Activated CD8-positive, alpha-beta memory T cell treated with anti-CD3 and anti-CD28 coated beads, Interleukin-2, amount 50 U/mL, for 4 hours (primary cell): ENCODE measurements at places on chromosomes 4 and X.

DNA sequence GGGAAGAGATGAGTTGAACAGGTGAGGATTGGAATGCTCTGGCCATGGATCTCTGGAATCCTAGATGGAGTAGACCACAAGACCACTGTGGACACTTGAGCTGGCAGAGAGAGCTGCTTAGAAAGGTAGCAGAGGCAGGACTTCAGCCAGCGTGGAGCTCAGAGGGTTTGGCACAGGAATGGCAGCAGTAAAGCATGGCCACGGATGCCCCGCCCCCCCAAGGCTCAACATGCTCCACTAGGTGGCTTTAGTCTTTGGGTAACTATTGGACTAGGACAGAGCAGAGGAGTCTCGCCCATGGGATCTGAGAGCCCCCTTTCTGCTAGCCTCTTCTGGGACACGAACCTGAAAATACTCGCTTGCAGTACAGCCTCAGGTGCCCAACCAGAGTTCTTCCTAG lies 150.1 kb upstream of the NEIL3 start:
- DNase-seq = no peak

GRCh38 chr4:100609810-100610209 lies 92.0 kb upstream of the EMCN start:
- no peak for DNase-seq

GRCh38 chrX:96824166-96824565 lies 59.5 kb upstream of the RPA4 start:
- no peak for DNase-seq

- DNase-seq = no peak
These were observed 4.8 kb downstream of the SOWAHD start for GRCh38 chrX:119763181-119763580.

DNA sequence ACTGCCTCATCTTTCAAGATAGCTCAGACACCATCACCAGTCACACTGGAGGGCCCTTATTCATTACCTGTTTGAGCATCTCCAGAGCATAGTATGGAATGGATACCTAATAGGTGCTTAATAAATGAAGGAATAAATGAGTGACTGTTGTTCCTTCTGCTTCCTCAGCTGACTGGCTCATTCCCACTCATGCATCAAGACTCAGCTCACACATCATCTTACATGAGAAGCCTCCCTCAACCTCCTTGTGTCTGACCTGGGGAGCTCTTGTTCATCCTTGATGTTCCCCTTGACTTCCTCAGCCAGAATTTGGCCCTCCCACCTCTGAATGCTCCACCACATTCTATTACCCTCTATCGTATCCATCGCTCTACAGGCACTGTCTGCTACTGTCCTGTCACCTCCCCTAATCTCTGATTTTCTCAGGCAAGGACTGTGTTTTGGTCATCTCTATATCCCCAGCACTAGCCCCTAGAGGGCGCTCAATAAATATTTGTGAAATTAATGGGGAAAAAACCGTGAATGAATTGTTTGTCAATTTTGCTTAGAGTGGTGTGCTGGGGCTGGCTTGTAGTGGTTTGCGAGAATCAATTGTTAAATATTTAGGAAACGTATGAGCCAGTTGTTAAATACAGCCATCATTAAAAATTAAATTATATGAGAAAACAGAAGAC lies 88.3 kb downstream of the NHSL2 start:
- DNase-seq = peak; percentile 44

DNA sequence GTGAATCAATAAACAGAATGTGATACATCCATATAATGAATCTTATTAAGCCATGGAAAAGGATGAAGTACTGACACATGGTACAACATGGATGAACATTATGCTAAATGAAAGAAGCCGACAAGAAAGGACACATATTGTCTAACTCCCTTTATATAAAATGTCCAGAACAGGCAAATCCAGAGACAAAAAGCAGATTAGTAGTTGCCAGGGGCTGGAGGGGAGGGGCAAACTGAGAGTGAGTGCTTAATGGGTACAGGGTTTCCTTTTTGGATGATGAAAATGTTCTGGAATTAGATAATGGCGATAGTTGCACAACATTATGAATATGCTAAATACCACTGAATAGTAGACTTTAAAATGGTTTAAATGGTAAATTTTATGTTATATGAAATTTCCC lies 17.4 kb downstream of the ADGRG4 start:
- no peak for DNase-seq

GRCh38 chrX:78831523-78831922 lies 84.0 kb downstream of the LPAR4 start:
- DNase-seq = no peak

DNA sequence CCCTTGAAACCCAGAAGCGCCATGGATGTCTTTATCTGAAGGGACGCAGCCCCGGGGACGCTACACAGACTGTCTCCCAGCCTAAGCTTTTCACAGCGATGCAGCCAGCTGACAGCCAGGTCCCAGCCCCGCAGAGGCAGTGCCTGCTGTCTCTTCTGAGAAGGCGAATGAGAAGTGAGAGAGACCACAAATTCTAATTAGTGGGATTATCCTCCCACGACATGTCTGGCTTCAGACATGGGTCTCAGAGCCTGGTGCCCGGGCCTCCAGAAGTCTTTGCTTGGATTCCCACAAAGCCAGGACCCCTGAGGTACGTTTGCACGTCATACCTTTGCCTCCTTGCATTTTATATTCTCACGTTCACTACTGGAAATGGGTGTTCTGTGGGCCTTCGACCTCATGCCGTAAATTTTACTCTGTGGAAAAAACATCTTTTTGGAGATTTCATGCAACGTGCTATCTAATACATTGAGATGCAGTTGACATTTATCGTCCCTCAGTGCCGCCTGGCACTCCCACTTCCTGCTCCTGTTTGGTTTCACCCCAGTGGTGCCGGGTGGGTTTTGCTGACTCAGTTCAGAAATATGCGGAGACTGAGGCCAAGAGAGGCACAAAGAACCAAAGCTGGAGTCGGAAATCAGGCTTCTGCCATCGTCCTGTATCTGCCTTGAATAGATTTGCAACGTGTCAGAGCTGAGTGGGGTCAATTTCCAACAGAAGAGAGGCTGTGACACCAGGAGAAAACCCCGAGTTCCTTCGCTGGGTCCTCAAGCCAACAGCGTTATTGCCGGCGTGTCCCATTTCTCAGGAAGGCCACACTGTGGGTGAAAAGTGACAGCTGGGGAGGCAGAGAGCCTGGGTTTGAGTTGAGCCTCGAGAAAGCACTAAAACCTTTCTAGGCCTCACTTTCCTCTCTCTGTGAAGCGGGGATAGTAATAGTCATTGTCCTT lies 114.4 kb downstream of the STK32B start:
- no peak for DNase-seq

GRCh38 chr4:16669036-16669435 lies 229.4 kb downstream of the LDB2 start:
- DNase-seq = no peak

DNA sequence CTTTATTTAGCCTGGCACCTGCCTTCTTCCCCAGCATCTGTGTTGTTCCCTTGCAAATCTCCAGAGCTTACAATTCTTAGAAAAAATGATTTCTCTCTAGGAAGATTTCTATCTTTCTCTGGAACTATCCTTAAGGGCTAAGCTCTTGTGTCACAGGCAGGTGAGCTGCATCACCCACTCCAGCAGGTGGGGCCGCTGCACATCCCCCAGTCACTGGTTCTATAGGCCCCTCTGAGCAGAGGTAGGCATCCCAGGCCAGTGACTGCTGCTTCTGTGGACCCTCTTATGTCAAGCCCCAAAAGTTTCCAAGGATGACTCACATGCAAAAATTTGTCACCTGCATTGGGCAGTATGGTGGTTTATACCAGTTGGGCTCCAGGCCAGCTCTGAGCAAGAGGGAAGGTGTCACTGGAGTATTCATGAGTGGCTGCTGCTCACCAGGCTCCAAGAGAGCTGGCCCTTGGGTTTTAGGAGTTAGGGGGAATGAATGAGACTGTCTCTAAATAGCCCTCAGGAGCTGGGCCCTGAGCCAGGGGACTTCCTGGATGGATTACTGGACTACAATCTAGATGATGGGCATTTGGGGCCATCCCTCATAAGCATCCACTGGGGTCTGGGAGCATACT lies 208.1 kb upstream of the EOLA2 start:
- DNase-seq = no peak

DNA sequence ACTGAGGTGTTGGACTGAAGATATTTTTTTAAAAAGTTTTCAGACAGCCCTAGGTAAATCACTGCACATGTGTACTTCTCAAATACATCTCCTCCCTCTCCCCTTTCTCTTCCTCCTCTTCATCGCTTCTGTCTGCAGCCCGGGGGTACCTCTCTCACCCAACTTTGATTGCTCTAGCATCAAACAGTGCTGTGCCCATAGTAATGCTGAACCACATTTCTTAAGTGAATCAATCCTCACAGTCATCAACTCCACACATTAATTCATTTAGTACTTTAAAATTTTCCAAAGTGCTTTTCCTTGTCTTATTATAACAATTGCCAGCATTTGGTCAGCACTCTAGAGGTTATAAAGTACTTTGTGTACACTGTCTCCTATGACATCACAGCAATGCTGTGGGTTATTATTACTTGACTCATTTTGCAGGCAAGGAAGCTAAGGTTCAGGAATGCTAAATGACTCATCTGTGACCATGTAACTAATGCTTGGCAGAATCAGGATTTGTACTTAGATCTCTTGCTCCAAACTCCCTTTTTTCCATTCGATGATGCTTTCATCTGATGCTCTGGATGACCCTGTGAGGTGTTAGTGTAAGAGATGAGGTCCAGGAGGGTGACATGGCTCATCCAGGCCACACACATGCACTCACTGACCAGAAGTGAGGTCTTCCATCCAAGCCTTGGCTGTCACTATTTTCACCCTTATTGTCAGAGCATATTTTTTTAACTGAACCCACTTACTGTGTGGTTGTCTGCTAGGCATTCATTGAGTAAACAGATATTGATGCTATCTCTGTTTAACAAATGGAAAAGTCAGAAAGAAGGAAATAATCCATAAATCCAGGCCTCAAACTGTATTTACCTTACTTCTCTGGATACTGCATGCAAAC lies 58.8 kb downstream of the RHOH start:
- no peak for DNase-seq

DNA sequence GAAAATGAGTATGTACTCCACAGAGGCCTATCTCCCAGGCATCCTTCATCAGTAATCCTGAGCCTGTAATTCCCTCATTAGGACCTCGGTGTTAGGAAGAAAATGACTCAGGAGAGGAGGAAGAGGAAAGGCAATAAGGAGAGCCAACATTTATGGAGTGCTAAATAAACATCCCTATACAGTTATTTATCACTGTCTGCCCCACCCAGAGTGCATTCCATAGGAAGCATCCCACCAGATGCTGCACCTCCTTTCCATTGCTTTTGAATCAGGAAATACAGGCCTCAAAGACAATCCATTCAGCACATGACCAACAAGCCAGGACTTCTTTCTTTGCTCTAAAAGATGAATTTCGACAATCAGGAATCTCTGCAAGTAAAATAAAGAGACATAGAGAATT lies 47.6 kb downstream of the USP38 start:
- no peak for DNase-seq

DNA sequence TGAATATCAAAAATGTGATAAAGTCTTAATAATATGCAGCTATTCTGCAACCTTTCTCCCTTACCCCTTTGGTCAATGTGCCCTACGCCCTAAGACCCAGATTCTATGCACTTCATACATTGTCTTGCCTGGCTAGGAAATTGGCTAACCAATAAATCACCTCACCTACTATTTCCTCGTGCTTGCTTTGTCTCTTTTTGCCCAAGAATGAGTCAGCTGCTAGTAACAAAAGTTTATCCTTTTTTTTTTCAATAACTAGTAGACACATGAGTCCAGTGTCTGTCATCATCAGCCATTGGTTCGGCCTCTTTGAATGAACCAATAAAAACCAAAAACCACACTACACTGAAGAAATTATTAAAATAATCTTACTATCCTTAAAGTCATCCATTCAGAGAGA lies 387.1 kb downstream of the PPP3CA start:
- no peak for DNase-seq

DNA sequence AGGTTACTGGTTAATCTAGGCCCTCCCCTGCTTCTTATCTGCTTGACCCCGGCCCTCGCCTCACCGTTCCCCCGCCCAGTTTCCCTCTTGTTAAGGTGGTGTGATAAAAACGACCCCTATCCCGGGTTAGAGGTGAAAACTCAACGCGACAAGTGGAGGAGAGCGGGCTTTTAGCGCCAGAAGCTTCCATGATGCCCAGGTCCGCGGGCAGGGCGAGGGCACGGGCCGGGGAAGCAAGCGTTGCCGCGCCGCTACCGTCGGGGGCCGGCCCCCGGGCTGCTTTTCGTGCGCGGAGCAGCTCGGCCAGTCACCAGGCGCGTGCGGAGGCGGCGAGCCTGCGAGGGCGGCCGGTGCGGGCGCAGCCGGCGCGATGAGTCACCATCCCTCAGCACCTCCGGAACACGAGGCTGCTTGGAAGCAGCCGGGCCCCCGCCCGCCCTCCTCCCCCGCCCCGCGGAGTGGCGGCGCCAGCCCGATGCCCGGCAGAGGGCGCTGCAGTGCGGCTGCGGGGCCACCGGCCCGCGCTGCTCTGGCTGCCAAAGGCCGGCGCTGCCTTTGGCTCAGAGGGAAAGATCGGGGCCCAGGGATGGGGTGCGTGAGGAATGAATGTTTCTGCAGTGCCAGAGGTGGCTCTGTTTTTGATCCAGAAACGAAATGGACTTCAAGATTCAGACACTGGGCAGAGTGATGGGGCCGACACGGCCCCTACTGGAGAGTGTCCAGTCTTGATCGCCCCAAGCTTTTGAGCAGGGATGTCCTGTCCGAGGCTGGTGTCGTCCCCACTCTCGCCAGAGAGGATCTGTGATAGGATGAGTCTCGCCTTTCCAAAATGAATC lies 107.8 kb downstream of the NHSL2 start:
- DNase-seq = peak; percentile 83

DNA sequence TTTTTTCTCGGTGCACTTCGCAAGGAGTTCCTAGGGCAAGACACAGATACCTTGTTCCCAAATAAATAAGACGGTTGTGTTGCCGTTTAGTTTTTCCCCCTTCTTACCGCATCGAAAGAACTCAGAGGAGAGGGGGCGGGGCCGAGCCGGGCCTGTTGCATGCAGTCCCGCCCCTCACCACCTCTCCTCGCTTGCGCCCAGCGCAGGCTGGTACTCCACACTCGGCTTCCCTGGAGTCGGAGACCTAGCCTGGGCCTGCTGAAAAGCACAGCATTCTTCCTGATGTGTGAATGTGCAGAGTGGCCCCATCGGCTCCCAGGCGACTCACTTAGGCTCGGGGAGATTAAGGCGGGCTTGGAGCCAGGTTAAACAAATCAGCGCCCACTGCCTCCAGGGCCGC lies 26.1 kb upstream of the VMA21 start:
- DNase-seq = no peak

DNA sequence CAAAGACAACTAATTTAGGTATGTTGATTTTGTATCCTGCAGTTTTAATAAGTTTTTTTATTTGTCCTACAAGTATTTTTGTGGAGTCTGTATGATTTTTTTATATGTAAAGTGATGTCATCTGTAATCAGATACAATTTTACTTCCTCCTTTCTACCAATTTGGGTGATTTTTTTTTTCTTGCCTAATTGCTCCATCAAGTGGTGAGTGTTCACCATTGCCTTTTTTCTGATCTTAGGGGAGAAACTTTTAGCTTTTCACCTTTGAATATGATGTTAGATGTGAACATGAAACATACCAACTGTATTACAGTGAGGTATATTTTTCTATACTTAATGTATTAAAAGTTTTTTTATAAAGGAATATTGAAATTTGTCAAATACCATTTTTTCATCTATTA lies 362.3 kb downstream of the PABPC4L start:
- DNase-seq = no peak

- DNase-seq = no peak
These were observed 295 bp upstream of the TLR10 start for GRCh38 chr4:38783109-38783460.

- no peak for DNase-seq
These were observed 1.8 kb downstream of the NOP14 start for GRCh38 chr4:2961421-2961810.

GRCh38 chr4:80008351-80008750 lies 64.7 kb downstream of the ANTXR2 start:
- DNase-seq = no peak

GRCh38 chrX:136176399-136176825 lies 29.1 kb downstream of the FHL1 start:
- DNase-seq = no peak
